ENCODE measurements at places on chromosomes 1 and 21. TPM values are rescaled to one million over a fixed set of nuclear protein-coding genes. Genes with fewer than 3 reads are reported as not detected.

- DNase-seq: no peak
- no peaks in the 10 kb centered on the region for H3K27me3 ChIP-seq
- no peaks in the 10 kb centered on the region for H3K4me1 ChIP-seq
- no peaks in the 10 kb centered on the region for H3K36me3 ChIP-seq
- no peak overlapping the region for H3K4me3 ChIP-seq
These were observed 24.6 kb upstream of the TTC22 start for GRCh38 chr1:54825696-54826095.

CORT gene
- not detected for total RNA-seq

DNA sequence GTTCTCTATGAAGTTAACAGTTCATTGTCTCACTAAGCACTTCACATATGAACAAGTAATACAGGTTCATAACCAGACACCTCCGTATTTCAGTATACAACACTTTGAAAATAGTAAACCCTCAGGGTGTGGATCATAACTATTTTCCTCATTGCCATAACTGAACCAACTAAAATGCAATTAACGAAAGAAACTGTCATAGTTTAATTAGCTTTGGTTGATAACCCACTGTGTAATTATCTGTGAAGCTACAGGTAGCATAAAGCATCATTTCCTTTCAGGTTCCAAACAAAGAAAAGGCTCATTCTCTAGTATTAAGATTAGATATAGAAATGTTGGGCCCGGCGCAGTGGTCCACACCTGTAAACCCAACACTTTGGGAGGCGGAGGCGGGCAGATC is 58.5 kb downstream of the EIF4G3 start:
- H3K27me3 ChIP-seq: no peaks in the 10 kb centered on the region
- no peak overlapping the region for H3K4me3 ChIP-seq
- no peaks in the 10 kb centered on the region for H3K36me3 ChIP-seq

PRAMEF11 gene
- total RNA-seq: not detected

RRP1B gene
- total RNA-seq: 44.2 TPM

SMYD3 gene
- total RNA-seq: 33.0 TPM

MX2 gene
- 0.46 TPM for total RNA-seq

DNA sequence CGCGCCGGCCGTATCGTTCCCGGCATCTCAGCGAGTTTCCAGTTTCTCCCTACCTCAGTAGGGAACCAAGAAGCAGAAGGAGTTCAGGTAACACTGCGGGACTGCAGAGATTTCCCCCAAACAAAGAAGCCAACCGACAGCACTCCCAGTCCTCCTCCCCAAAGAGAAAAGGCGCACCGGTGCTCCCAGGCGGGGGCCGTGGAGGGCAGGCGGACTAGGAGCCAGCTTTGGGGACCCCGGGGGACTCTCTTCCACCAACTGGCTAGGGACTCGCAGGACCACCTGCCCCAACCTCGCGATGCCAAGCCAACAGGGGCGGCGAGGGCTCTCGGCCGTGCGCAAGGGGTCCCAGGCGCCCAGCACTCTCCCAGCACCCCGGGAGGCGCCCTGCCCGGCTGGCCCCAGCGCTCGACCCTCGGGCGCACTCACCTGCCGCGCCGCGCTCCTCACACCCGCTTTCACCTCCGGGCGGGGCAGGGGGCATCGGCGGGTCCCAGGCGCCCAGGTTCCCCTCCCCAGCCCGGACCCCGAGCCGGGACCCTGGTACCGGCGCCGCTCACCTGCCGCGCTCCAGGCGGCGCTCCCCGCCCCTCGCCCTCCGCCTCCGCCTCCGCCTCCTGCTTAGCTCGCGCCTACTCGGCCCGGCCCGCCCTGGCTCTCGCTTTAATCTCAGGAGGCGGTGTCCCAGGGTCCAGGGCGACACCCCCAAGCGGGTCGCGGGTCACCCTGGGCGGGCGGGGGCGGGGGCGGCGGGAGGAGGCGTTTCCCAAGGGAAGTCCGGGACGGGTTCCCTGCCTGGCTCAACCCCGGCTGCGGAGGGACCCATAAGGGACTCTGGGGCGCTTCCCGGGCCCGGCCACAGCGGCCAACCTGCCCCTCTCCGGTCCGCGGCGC is at the start of gene TMPRSS2:
Gene TMPRSS2, minus strand, starts transcription at position 638 of the 894 bp plus-strand sequence. CDS start 10,025 bp downstream, outside the sequence.
- peaks cover 23% of the 10 kb centered on the region for H3K4me1 ChIP-seq
- peak within 1 kb of the TSS; percentile 12 for H3K27ac ChIP-seq
- DNase-seq: peak; percentile 68
- peak within 1 kb of the TSS; percentile 83 for H3K4me3 ChIP-seq

SLX9 gene
- 80.1 TPM for total RNA-seq

GRCh38 chr1:94606471-94606870 is 64.9 kb upstream of the F3 start:
- no peaks in the 10 kb centered on the region for H3K27me3 ChIP-seq
- H3K4me1 ChIP-seq: peaks cover 68% of the 10 kb centered on the region
- H3K4me3 ChIP-seq: no peak overlapping the region

MPZ gene
- 0.18 TPM for total RNA-seq

- H3K4me1 ChIP-seq: peaks cover 9% of the 10 kb centered on the region
- no peak for DNase-seq
- no peak overlapping the region for H3K27ac ChIP-seq
- H3K36me3 ChIP-seq: peaks cover 36% of the 10 kb centered on the region
These were observed 5.5 kb downstream of the AP4B1 start for GRCh38 chr1:113899111-113899510.

MYOC gene
- total RNA-seq: not detected

DNA sequence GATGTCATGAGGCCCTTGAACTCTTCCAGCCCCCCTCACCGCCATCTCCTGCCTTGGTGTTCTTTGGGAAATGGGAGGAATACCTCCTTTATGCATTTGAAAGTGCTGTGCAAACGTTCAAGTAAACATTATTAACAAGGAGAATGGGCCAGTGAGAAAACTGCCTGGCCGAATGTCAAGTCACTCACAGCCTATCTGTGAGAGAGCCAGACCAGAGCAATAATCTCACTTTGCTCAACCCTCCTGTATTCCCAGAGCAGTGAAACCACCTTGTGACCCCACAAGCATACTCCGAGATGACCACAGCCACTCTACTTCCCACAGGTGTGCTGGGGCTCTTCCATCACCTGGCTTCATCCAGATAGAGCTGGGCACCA is 5.2 kb downstream of the TAL1 start:
- H3K4me1 ChIP-seq: no peaks in the 10 kb centered on the region
- no peak for DNase-seq
- H3K27me3 ChIP-seq: peaks cover 80% of the 10 kb centered on the region
- no peak overlapping the region for H3K4me3 ChIP-seq

GRCh38 chr21:21341041-21341440 is 342.8 kb downstream of the NCAM2 start:
- no peak overlapping the region for H3K27ac ChIP-seq
- no peak overlapping the region for H3K4me3 ChIP-seq
- no peaks in the 10 kb centered on the region for H3K27me3 ChIP-seq

Data from PC-3 (cell line).